Cortex of kidney (tissue), 1 donor: ENCODE measurements at places on chromosomes 12 and 14.

GRCh38 chr14:25628390-25628789, 578.4 kb upstream of the STXBP6 start:
- no peak for DNase-seq

DNA sequence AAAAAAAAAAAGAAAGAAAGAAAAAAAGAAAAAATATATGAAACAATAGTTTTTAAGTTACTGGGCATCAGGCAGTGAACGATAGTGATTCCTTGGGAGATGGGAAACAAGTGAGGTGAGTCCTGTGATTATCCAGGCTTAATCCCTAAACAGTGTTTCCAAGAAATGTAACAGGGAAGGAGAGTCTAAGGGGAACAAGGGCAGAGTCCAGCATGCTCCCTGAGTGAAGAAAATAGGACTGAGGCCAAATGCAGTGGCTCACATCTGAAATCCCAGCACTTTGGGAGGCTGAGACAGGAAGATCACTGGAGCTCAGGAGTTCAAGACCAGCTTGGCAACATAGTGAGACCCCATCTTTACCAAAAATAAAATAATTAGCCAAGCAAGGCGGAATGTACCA, 40.7 kb downstream of the R3HDM2 start:
- no peak for DNase-seq

DNA sequence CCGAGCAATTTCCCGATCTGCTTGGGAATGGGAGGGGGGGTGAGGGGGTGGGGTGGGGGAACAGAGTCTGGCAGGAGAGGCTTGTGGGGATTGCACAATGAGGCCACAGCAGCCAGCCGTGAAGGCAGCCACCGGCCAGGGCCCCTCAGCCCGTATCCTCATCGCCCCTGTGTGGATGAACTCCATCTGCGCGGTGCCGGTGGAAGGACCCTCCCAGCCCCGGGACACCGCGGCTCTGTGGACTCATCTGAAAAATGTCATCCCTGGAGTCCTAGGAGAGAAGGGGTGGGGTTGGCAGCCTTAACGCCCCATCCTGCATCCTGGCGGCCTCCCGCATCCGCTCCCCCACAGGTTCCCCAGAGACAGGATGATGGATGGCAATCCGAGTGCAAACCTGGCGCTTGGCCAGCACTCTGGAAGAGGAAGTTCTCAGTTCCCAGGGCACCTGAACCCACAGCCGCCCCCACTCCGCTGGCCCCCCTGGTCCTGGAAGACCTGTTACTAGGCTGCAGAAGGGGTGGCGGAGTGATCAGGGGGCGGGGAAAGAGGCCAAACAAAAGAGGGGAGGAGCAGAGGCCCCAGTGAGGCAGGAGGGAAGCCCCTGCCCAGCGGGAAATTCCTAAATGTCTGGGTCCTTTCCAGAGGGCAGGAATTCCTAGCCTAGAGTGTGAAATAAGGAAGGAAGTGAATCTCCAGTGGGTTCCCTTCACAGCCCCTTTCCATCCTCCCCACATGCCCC, 1.2 kb upstream of the TNFAIP2 start:
- DNase-seq, result no peak

DNA sequence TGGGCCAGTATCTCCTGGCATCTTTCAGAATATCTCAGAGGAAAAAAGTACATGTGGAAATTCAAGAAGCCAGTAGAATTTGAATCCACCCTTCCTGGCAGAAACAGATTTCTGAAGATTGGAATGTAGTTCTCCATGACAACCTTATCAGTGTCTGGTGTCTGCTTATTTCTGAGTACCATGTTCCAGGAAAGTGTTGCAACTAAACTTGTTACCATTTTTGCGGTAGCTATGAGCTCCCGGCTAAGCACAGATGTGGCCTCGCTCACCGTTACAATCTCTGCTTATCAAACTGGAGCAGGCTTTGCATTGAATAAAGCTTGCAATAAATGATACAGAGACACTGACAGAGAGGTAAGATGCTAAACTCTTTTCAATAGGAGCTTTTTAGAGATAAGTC, 13.0 kb upstream of the ITPR2 start:
- no peak for DNase-seq

DNA sequence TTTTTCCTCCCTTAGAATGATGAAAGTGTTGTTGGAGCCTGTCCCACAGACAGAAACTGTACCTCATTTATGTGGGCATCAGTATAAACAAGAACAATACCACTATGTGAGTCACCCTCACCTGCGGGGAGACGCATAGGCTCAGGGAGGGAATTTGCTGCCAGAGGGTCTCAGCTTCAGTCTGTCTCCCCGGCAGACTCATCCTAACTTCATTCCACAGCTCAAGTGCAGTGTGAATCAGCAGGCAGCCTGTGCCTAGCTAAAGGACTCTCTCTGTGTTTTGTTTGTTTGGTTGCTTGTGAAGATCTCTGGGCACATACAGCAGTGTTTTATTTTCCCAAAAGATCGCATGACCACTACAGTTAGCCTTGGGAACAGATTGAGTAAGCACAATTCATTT, 98.9 kb downstream of the PRKCH start:
- no peak for DNase-seq

DNA sequence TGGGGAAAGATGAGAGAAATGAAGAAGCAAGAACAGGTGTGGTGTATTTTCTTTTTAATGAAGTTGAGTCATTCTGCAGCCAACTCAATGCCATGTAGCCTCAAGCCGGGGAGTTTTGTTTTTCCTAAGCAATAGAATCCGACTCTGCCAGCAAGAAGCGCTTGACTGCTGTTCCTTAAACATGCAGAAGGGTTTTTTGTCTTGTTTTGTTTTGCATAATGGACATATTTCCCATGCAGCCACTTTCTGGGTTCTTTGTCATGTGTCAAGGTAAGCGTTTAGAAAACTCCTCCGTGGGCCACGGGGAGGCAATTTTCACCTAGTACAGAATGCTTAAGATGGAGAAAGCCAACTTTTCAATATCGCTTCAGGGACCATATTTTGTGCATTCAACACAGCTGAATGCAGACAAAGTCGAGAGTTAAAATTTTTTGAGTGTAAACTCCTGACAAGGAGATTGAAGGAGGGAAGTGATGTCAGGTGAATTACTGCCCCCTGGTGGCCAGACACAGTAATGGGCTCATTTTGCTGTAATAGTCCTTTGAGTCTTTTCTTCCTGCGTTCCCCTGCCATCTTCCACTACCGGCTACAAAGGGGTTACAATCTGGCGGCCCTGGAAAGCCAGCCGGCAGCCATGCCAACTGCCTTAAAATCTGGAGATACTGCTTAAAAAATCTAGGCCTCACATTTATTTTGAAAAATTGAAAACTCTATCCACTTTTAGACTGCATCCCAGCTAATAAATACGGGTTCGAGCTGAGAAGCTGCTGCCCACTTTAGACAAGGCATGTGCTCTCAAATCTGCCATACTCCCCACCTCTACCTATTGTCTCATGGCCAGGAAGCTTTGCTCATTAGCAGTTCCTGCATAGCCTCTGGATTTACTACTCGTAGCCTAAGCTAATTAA, 3.2 kb upstream of the FICD start:
- DNase-seq, result no peak

GRCh38 chr12:119406308-119406707, 71.8 kb downstream of the CCDC60 start:
- no peak for DNase-seq

- DNase-seq, result no peak
Measured at GRCh38 chr12:20950248-20950647, 139.7 kb downstream of the SLCO1B3 start.

- no peak for DNase-seq
Measured at GRCh38 chr12:55713721-55714120, 2.1 kb upstream of the BLOC1S1 start.

DNA sequence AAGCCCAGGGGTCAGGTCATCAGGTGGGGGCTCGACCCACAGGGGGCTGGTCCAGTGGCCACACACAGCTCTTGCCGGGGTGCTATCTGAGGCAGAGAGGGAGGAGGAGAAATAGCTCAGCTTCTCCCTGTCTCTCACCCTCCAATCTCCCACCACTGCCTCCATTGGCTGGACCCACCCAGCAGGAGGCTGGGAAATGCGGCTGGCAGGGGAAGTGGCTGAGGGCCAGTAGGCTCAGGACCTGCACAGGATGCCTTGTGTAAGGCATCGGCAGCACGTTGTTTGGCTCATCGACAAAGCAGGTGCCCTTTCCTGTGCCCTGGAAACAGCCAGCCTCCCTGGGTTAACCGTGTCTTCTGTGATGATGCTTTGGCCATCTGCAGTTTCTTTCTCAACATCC, 58.8 kb upstream of the SLC24A4 start:
- no peak for DNase-seq

DNA sequence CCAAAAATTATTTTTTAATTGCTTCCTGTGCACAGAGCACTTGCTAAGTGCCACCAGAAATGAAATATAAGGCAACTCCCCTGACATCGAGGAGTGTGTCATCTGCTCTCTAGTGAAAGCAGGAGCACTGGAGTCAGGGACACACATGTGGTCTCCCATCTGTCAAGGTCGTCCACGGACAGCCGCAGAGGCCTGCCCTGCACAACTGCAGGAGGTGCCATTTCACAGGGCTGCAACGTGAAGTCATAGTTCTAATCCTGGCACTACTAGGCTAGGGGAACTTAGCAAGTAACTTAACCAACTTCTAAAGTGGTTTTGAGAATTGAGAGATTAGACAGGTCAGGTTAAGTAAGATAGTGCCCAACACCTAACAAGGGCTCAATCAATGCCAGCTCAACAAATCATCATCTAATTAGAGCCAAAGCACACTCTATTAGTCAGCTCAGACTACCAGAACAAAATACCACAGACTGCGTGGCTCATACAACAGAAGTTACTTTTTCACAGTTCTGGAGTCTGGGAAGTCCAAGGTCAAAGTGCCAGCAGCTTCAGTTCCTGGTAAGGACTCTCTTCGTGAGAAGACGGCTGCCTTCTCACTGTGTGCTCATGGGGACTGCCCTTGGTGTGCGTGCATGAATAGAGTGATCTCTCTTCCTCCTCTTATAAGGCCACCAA, 30.7 kb downstream of the FOXN3 start:
- DNase-seq, result no peak

DNA sequence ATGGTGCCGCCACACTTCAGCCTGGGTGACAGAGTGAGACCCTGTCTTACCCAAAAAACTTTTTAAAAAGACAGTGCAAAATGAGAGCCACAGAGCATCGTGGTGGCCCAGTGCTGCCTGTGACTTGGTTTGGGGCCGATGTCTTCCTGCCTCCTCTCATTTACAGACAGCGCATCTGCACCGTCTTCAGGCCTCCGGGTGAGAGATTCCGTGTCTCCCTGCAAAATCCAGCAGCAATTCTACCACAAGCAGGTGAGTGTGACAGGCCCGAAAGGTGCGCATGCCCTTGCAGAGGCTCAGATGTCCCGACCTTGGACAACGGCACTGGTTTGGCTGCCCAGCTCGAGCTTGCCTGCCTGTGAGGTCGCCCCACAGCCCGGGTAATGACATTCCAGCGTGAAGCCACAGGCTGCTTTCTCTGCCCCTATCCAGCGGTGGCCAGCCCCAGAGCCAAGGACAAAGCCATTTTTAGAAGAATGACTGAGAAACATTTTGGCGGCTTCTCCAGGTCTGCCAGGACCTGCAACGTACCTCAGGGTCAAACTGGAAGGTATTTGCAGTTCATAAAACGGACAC, 70.3 kb upstream of the RFLNA start:
- no peak for DNase-seq
